ENCODE measurements at places on chromosomes 2 and 18. TPM values are rescaled to one million over a fixed set of nuclear protein-coding genes. Genes with fewer than 3 reads are reported as not detected.

The LCT gene
- total RNA-seq: under 0.01 TPM

The CIDEA gene
- 2.4 TPM for total RNA-seq

The SLC1A4 gene
- total RNA-seq: 5.1 TPM

The NTSR2 gene
- total RNA-seq: not detected

The TMEM17 gene
- total RNA-seq: 1.7 TPM

The NT5DC4 gene
- not detected for total RNA-seq

Data from thoracic aorta endothelial cell (primary cell).